ENCODE measurements at places on chromosomes 1 and 21. TPM values are rescaled to one million over a fixed set of nuclear protein-coding genes. Genes with fewer than 3 reads are reported as not detected.

Gene C1orf74
- total RNA-seq, result 4.5 TPM

Gene ACTA1
- not detected for total RNA-seq

DNA sequence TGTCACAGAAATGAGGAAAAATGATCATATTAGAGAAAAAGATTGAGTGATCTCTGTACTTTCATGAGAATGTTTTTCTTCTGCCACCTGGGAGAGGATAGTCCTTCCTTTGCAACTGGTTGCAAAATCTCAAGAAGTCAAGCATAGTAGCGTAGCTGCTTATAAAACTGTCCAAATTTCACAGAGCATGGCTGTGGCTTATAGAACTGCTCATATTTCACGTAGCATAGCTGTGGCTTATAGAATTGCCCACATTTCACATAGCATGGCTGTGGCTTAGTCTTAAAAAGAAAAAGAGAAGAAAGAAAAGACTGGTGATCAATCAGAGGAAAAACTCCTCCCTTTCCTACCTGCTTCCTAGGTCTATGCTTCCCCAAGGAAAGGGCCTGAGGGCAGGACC lies 329.5 kb downstream of the SIPA1L2 start:
- no peak for DNase-seq

- no peak for DNase-seq
Measured at GRCh38 chr1:38598118-38598517, 261.5 kb downstream of the RRAGC start.

GRCh38 chr21:43370091-43370658 lies 56.8 kb downstream of the SIK1 start:
- no peak for DNase-seq

- DNase-seq, result no peak
Measured at GRCh38 chr1:31183126-31183525, 56.6 kb downstream of the NKAIN1 start.
